ENCODE measurements at places on chromosomes 12 and 14. TPM values are rescaled to one million over a fixed set of nuclear protein-coding genes. Genes with fewer than 3 reads are reported as not detected.

- peaks cover 30% of the 10 kb centered on the region for H3K4me1 ChIP-seq
- no peaks in the 10 kb centered on the region for H3K36me3 ChIP-seq
- H3K27ac ChIP-seq: no peak overlapping the region
- peaks cover 4% of the 10 kb centered on the region for H3K27me3 ChIP-seq
Measured at GRCh38 chr12:108724054-108724889, 7.0 kb downstream of the CORO1C start.

DNA sequence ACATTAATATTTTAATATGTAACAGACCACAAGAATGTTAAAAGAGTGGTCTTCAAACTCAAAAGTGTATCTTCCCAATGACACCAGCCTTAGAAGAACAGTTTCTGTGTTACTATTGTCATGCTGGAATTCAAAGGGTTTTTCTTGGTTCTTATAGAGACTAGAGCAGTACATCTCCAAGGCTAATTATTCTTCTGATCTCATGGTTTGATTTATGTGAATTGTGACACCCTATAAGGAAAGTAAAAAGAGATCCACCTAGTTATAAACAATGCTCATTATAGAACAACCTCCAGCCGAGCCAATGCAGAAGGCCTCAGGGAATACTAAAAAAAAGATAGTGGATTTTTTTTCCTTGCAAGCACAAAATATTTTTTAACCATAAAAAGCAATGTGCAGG lies 65.5 kb downstream of the PTPRO start:
- H3K27me3 ChIP-seq: peaks cover 7% of the 10 kb centered on the region
- H3K27ac ChIP-seq: no peak overlapping the region
- DNase-seq: no peak
- H3K4me3 ChIP-seq: no peak overlapping the region
- H3K36me3 ChIP-seq: no peaks in the 10 kb centered on the region

The SLC6A12 gene
- total RNA-seq: not detected

- H3K27me3 ChIP-seq: peaks cover 74% of the 10 kb centered on the region
- no peak for DNase-seq
- peaks cover 3% of the 10 kb centered on the region for H3K36me3 ChIP-seq
- H3K27ac ChIP-seq: peak overlapping the region; percentile 11
Measured at GRCh38 chr14:38209572-38210557, 2.2 kb downstream of the SSTR1 start.

DNA sequence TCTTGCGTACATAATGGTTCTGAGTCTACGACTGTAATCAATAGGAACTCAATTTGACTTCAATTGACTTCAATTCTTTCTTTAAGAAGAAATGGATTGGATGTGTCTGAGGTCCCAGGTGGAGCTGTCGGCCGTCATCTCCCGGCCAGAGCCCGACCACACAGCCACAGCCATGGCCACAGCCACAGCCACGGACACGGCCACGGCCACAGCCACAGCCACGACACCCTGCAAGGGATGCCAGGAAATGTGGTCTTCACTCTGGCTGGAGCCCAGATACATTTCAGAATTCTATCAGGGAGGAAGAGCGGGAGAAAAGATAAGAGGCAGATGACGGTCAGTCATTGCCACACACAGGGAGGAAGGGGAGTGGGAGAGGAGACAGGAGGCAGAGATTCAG lies 58.9 kb downstream of the GALNT9 start:
- H3K27ac ChIP-seq: no peak overlapping the region
- no peaks in the 10 kb centered on the region for H3K4me1 ChIP-seq
- H3K36me3 ChIP-seq: no peaks in the 10 kb centered on the region

GRCh38 chr12:88153959-88154358 lies 11.9 kb downstream of the TMTC3 start:
- H3K27ac ChIP-seq: no peak overlapping the region
- H3K36me3 ChIP-seq: peaks cover 7% of the 10 kb centered on the region
- H3K4me3 ChIP-seq: no peak overlapping the region

GRCh38 chr14:90651271-90651804 lies 164.9 kb downstream of the TTC7B start:
- H3K27ac ChIP-seq: no peak overlapping the region
- no peaks in the 10 kb centered on the region for H3K36me3 ChIP-seq
- H3K27me3 ChIP-seq: no peaks in the 10 kb centered on the region
- no peaks in the 10 kb centered on the region for H3K4me1 ChIP-seq
- H3K4me3 ChIP-seq: no peak overlapping the region
- DNase-seq: no peak

DNA sequence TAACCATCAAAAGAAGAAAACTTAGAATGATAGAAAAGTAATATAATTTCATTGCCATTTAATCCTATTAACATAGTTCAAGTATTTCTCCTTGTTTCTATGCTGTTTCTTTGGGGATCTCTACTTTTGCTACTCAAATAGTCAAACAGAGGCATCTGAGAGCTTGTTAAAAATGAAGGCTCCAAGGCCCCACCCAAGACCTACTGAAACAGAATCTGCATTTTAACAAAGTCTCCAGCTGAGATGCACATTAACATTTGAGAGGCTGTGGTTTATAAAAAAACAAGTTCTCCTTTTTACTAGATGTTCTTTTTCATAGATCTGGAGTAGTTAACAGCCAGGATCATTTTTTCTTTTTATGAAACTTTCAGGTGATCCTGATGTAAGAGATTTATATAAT lies 31.8 kb downstream of the PPFIA2 start:
- H3K4me1 ChIP-seq: no peaks in the 10 kb centered on the region
- no peak for DNase-seq
- no peaks in the 10 kb centered on the region for H3K36me3 ChIP-seq
- H3K4me3 ChIP-seq: no peak overlapping the region

DNA sequence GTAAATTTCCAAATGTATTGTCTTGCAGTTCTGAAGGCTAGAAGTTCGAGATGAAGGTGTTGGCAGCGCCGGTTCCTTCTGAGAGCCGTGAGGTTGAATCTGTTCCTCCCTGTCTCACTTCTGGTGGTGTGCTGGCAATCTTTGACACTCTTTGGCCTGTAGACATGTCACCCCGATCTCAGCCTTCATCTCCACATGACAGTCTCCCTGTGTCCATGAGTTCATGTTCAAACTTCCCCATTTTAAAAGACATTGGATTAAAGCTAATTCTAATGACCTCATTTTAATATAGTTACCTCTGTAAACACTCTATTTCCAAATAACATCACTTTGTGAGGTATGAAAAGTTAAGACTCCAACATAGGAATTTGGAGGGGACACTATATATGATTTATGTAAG lies 4.1 kb upstream of the RBM19 start:
- no peak overlapping the region for H3K4me3 ChIP-seq
- H3K36me3 ChIP-seq: peaks cover 2% of the 10 kb centered on the region
- H3K4me1 ChIP-seq: peaks cover 20% of the 10 kb centered on the region
- no peak overlapping the region for H3K27ac ChIP-seq

The CD163L1 gene
- total RNA-seq: not detected

All from activated CD4-positive, alpha-beta T cell treated with anti-CD3 and anti-CD28 coated beads, Interleukin-2, amount 10 ng/mL, durations not matched to agents 7 days and 5 days (primary cell).